ENCODE measurements at places on chromosomes 2 and 18.

DNA sequence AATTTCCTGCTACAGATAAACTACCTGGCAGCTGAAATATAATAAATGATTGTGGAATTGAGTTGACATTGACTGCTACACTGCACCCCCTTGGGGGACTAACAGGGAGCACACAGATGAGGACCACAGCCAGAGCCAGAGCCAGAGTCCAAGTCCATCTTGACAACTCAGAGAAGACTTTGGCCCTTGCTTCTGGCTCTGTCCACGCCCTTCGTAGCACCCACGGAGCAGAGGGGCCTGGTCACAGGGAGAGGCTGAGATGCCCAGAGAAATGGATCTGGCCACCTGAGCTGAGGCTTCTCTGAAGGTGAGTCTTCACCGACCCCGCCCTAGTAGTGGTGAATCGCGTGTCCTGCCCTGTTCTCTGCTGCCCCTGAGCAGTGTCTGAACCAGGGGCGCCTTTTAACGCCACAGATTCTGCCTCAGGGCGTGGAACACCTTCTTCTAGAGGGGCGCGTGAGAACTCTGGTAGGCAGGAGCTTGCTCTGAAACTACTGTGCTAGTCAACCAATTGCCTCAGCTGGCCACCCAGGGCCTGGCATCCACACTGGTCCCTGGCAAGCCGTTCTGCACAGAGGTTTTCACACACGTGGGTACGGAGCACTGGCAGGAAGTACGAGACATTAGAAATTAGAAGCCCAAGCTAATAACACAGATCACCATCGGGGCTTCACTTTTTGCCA lies 35.7 kb upstream of the MAT2A start:
- no peak for DNase-seq

DNA sequence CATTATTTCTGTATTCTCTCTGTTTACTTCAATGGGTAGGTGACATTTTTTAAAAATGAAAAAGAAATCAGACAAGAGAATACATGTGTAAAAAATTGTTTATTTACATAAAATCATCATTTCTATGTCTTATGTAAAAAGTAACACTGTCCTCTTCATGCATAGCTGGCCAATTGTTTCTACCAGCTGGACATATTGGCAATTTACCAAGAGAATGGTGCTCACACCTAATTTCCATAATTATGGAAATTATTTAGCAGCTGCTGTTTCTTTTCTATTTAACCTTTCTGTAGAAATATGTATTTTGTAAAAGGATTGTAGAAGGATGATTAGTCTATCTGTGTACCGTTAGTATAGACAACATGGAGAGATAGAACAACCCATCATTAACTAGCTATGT lies 791.9 kb downstream of the TRIB2 start:
- no peak for DNase-seq

GRCh38 chr2:72917138-72917876 lies at the start of gene EMX1:
TSS of gene EMX1 (plus strand) at chr2:72917519. CDS start at chr2:72917853, 334 bp downstream.
- no peak for DNase-seq

GRCh38 chr2:11681722-11682589 lies 12.0 kb upstream of the NTSR2 start:
- no peak for DNase-seq

GRCh38 chr2:24721470-24721869 lies 71.7 kb downstream of the PTRHD1 start:
- peak; percentile 77 for DNase-seq

Data from muscle of arm (tissue), 14 donors.